ENCODE measurements at places on chromosomes 12 and 14.

GRCh38 chr12:8667270-8667669 is 4.6 kb upstream of the MFAP5 start:
- no peak for DNase-seq

DNA sequence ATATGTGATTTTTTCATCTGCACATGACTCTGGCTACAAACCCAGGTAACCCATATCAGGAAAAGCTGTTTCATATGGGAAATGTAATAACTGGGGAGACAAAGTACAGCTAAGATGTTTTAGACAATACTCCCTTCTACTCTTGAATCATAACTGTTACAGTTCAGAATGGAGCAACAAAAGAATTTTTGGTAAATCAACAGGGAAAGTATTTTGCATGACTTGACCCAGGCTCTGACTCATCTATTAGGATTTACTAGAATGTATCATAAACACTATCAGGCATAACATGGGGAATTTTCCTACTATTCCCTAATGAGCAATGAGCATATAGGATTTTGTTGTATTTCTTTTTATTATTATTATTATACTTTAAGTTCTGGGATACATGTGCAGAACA is 553.0 kb downstream of the SLC16A7 start:
- DNase-seq: peak; percentile 95

DNA sequence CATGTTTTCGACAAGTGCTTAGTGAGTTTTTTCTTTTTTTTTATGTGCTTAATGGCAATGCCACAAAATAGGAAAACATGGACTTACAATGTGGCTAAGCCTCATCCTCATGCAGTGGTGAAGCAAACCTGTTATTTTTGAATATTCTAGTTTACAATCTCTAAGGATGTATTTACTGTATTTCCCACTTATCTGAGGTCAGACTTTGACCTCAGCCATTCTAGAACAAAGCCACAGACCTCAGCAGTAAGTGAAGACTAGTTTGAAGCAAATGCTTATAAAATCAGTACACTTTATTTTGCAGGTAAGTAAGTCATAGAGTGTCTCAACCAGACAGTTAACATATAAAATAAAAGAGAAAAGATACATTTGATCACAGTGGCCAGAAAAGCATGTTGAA is 130.1 kb downstream of the CCDC91 start:
- DNase-seq: no peak

- peak; percentile 96 for DNase-seq
Observed at GRCh38 chr12:25187781-25188180, 7.2 kb downstream of the DNAI7 start.

DNA sequence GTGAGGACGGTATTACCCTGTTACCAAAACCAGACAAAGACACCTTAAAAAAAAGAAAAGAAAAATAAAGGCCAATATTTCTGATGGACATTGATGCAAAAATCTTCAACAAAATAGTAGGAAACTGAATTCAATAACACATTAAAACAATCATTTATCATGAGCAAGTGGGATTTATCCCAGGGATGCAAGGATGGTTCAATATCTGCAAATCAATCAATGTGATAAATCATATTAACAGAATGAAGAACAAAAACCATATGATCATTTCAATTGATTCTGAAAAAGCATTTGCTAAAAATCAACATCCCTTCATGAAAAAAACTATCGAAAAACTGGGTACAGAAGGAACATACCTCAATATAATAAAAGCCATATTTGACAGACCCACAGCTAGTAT is 32.3 kb upstream of the ATP2B1 start:
- DNase-seq: no peak

DNA sequence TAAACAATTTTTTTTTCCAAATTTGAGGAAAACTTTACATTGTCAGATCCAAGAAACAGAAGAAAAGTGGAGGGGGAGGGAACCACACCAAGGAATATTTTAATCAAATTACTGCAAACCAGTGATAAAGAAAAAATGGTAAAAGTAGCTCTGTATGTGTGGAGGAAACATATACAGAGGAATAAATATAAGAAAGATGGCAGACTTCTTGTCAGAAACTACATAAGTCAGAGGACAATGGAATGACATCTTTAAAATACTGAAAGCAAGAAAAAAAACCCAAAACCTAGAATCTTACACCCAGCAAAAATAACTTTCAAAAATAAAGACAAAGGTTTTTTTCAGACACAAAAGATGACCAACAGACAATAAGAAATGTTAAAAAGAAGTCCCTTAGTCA is 10.2 kb upstream of the LLPH start:
- DNase-seq: no peak

Data from fibroblast of upper back skin (primary cell).